ENCODE measurements at places on chromosomes 16 and 17.

DNA sequence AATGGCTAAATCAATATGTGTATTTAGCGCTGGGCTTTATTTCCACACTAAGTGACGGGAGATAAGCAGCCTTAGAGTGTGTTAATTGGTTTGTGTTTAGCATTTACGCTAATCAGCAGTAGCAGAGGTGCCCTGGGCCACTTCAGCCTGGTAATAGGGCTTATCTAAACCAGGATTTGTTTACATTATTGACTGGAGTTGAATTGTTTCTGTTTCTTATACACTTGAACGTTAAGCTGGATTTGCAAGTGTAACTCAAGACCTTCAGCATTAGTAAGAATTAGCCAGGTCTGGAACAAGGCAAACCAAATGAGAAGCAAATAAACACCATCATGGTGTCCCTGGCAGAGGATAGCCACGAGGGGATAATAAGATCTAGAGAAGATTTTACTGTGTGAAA, 313.6 kb downstream of the HS3ST4 start:
- no peak for DNase-seq

DNA sequence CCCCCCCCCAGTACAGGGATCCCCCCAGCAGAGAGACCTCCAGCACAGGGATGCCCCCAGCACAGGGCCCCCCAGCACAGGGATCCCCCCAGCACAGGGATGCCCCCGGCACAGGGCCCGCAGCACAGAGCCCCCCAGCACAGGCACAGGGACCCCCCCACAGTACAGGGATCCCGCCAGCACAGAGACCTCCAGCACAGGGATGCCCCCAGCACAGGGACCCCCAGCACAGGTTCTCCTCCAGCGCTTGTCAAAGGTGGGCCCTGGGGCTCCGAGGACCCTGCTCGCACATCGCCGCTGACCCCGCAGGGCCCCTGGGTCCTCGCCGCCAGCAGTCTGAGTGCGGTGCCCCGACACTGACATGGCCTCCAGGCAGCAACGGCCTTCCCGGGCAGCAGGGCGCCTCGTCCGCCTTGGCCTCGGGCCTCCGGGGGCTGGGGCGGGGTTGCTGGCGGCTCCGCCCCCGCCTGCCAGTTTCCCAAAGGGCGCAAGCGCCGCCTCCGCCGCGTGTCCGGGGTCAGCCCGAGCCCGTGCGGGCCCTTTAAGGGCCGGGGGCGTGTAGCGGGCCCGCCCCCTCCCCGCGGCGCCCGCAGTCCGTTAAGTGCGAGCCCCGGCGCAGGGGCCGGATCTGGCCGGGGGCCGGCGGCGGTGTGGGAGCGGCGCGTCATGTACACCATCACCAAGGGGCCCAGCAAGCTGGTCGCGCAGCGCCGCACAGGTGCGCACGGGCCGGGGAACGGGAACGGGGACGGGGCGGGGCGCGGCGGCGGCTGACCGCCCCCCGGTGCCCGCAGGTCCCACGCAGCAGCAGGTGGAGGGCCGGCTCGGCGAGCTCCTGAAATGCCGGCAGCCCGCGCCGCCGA, at the start of gene MCRIP2:
MCRIP2 (plus strand) TSS at position 503 of the 863 bp plus-strand sequence; CDS start at position 667, 164 bp downstream.
- DNase-seq = peak; percentile 41

GRCh38 chr16:17412221-17412620, 58.5 kb downstream of the XYLT1 start:
- no peak for DNase-seq

DNA sequence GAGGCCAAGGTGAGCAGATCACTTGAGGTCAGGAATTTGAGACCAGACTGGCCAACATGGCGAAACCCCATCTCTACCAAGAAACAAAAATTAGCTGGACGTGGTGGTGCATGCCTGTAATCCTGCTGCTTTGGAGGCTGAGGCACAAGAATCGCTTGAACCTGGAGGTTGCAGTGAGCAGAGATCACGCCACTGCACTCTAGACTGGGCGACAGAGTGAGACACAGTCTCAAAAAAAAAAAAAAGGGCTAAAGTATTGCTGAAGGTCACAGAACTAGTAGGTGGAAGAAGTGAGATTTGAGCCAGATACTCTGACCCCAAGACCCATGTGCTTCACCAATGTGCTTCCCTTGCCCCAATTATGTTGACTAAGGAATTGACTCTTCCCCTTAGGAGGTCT, 112.0 kb downstream of the NPIPB5 start:
- no peak for DNase-seq

DNA sequence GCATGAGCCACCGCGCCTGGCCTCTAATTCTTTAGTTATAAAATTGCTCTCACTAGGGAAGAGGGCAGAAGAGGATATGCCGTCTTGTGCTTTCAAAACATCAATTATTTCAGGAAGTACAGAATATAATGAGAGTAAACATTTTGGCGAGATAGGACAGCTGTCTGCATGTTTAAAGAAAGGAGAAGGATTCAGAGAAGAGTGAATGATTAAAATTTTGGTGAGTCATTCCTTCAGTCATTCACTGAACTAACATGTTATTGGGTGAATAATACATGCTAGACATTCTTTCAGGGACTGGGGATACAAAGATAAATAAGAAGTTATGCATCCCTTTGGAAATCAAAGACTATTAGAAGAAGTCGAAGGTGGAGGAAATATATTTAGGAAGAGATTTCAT, 590.3 kb upstream of the GOT2 start:
- DNase-seq = no peak

DNA sequence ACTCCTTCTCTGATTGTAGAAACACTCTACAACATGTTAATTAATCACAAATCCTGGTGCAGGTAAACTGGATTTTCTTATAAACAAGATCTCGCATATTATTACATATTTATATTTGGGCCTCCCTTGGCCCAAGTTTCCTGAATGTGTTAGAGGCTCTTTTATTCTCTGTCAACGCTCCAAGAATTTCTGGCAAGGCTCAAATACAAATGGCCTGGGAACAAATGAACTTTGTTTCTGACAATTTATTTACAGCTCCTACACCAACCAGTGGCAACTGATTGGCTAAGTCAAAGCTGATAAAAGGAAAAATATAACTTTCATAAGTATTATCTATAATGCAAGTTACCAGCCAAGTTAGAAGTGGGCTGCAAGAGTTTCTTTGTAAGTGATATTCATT, 64.9 kb upstream of the CORO6 start:
- DNase-seq = no peak

DNA sequence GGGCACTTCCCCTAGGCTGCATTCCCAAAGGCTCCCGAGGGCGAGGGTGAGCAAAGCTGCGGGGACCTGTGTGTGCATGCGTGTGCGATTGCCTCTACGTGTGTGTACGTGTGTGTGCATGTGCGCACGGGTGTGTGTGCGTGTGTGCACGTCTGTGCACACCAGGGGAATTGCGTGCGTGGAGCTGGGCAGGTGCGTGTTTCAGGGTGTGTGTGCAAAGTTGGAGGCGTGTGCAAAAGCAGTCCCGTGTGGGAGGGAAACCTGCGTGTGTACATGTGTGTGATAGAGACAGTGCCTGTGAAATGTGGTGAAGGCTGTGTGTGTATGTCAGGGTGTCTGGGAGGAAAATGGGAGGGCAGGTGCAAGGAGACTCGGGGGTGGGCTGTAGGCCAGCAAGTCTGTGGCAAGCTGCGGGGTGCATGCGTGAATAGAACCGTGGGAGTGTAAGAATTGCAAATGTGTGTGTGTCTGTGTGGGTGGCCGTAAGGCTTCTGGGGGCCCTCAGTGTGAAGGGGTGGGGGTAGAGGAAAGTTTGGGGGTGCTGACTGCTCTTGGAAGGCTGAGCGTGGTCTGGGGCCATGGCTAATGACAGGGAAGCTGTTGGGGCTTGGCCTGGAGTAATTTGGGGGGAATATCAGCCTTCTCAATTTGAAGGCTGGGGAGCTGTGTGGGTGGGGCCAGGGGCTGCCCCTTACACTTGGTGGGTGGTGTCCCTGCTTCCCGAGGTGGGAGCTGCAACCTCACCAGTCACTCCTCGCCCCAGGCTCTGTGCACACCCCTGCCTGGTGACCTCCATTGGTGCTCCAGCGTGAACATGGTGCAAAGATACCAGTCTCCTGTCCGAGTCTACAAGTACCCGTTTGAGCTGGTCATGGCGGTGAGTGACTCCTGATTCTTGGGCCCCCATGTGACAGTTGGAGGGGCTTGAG, 644 bp downstream of the SEC14L5 start:
- no peak for DNase-seq

DNA sequence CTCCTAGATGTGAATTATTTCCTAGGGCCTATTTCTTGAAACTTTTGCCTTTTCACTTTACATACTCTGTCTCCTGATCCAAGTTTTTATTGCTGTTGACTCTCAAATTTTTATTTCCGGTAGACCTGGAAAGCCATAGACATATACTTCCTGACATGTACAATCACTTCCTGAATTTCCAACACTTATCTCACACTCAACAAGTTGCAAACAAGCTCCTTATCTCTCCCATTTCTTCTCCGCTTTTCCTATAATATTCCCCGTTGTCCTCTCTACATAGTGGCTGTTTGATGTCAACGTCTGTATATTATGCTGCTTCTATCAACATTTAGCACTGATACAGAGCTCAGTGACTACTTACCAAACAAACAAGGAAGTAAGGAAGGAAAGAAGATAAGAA, 59.3 kb downstream of the IKZF3 start:
- no peak for DNase-seq

DNA sequence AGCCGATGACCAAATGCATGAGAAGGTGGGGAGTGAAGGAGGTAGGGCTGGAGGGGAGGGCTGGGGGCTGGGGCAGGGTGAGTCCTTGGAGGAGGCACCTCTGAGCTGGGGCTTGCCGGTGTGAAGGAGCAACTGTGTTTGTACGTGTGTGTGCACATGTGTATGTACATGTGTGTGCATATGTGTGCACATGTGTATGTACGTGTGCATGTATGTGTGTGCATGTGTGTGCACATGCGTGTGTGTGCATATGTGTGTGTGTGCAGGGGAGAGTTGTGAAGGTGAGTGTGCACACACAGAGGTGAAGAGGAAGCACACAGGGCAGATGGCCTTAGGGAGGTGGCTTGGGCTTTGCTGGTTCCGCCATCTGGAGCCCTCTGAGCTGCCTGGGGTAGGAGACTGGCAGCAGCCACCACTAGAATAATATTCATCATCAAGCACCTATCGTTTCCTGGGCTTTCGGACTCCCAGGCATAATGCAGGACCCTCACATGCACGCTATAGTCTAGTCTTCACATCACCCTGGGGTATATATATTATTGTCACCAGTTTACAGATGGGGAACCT, 120.9 kb upstream of the CDC42EP4 start:
- DNase-seq = no peak

DNA sequence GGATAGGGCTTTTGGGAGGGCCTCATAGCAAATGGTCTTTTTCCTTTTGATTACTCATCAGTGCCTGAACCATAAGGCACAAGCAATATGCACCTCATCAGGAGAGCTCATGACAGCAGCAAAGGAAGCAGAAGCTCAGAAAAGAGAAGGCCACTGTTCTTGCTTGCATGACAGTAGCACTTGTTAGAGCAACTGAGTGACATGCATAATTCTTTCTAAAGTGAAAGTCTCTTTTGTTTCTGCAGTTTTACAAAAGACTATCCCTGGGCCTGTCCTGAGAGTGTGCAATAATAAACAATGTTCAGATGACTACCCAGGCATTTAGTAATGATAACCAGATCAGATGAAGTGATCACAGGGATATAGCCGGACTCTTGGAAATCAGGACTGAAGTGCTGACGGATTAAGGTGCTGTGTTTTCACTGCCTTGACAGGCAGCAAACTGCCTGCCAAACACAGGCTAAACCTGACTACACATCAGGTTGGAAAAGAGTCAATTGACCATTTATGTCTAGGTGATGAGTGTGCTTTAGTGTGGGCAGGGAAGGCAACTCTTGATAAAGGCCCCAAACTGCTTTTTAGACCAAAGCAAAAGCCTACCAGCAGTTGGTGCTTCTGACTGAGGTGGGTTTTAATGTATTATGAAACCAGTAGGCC, 1860.3 kb downstream of the TP53TG3F start:
- DNase-seq = no peak

- no peak for DNase-seq
Observed at GRCh38 chr16:73058616-73059409, 10.9 kb upstream of the ZFHX3 start.

DNA sequence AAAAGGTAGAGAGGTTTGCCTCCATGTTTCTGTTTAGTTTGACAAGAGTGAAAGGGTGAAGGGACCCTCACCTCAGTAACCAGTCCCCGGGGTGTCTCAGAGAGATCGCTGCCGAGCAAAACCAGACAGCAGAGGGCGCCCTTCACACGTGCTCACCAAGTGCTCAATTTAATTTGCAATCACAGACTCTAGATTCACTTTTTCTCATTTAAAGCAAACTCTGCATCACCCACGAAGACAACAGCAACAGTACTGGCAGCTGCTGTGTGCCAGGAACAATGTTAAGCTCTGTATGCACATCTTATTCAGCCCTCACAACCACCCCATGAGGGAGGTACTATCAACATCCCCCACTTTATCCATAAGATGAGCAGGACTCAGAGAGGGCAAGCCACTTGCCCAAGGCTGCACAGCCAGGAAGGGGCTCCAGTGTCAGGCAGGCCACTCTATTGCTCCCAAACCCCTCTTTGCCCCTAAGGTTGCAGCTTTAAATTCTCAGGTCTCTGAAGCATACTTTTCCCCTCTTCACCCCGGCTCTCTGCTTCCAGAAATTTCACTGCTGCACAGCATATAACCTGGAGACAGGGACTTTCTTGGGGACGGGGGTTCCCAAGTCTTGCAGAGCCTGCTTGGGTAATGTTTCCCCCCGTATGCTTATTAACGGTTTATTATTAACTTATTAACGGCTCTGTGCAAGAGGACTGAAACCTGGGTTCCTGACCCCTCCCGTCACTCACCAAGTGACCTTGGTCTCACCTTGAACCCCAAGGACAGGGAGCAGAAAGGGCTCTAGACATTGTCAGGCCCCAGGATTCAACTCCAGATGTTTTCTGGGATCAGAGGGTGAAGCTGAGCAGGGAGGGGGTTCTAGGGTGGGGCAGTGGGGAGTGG, 70.9 kb downstream of the CNGB1 start:
- peak; percentile 38 for DNase-seq

DNA sequence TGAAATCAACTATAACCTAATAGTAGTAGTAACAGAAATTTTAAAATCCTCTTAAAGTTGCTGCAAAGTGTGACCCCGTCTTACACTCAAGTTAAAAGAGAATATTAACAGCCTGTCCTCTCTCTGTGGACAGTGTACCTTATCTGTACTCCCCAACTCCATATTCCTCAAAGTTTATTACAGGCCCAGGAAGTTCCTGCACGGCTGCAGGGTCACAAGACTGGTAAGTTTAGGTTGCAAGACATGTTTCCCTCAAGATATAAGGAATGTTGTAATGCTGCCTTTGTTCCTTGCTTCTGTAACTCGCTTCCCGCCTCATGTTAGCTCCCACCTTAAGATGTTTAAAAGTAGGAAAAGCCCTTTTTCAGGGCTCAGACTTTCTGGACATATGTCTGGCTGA, 72.2 kb downstream of the ITFG1 start:
- no peak for DNase-seq

GRCh38 chr16:28193530-28194423, 18.0 kb downstream of the XPO6 start:
- DNase-seq = peak; percentile 39

GRCh38 chr16:29784157-29784556, 6.1 kb downstream of the ZG16 start:
- no peak for DNase-seq

DNA sequence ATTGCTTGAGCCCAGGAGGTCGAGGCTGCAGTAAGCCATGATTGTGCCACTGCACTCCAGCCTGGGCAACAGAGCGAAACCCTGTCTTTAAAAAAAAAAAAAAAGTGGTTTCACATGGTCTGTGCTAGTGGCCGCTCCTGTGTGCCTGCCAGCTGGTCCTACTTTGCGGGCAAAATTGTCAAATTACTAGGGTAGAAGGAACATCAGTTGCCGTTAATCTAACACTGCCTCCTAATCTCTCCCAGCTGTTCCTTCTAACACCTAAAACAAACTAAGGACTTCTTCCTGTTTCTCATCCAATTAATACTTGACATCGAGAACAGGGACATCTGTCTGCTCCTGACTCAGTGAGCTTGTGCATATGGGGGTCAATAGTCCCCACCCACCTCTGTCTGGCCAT, 23.9 kb downstream of the TMEM11 start:
- no peak for DNase-seq
